ENCODE measurements at places on chromosomes 6 and 20. TPM values are rescaled to one million over a fixed set of nuclear protein-coding genes. Genes with fewer than 3 reads are reported as not detected.
A peak's percentile ranks its signal among the peaks of the same experiment; 100 is the strongest.

DNA sequence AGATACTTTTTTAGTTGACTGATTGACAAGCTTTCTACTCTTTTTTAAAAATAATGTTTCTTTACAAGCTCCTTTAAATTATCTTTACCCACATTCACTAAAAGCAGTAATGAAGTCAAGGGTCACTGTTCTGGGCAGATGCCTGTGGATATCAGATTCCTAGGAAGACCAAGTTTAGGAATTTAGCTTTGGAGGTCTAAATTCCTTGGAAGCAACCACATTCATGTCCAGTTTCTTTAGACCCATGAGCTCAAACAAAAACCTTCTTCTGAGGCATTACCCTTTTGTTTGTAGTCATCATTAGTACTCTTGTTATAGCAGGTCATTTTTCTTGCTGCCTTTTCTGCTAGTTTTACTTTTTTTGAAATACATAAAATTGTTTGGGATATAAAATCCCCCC lies 462.9 kb upstream of the JAG1 start:
- H3K27me3 ChIP-seq, result peaks cover 13% of the 10 kb centered on the region
- no peak overlapping the region for H3K27ac ChIP-seq
- H3K4me3 ChIP-seq, result no peak overlapping the region

DNA sequence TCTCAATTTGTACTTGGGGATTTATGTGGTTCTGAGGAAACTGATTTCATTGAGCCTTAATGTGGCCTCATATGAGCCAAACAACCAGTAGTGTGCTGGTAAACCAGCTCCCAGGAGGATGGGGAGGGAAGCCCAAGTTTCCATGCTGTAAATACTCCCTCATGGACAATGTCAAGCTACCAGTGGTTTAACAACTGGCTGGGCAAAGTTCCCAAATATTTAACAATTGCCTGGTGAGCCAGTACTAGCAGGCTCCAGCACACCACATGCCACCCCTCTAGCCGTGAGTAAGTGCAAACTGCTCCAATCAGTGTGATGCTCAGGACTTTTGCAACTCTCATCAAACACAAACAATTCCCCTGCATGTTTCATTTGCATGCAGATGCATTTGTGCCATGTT lies 19.2 kb upstream of the CDKN1A start:
- peak overlapping the region; percentile 11 for H3K27ac ChIP-seq
- H3K27me3 ChIP-seq, result no peaks in the 10 kb centered on the region
- H3K4me3 ChIP-seq, result no peak overlapping the region
- no peaks in the 10 kb centered on the region for H3K36me3 ChIP-seq
- DNase-seq, result peak; percentile 97

- peaks cover 14% of the 10 kb centered on the region for H3K4me1 ChIP-seq
- H3K36me3 ChIP-seq, result peaks cover 10% of the 10 kb centered on the region
- H3K27ac ChIP-seq, result no peak overlapping the region
- H3K4me3 ChIP-seq, result no peak overlapping the region
- no peaks in the 10 kb centered on the region for H3K27me3 ChIP-seq
Measured at GRCh38 chr6:109485266-109485935, 2.4 kb upstream of the ZBTB24 start.

GRCh38 chr6:33861722-33862121 lies 57.9 kb upstream of the MLN start:
- no peak overlapping the region for H3K4me3 ChIP-seq
- no peaks in the 10 kb centered on the region for H3K36me3 ChIP-seq
- no peak overlapping the region for H3K27ac ChIP-seq
- H3K27me3 ChIP-seq, result no peaks in the 10 kb centered on the region
- H3K4me1 ChIP-seq, result no peaks in the 10 kb centered on the region

DNA sequence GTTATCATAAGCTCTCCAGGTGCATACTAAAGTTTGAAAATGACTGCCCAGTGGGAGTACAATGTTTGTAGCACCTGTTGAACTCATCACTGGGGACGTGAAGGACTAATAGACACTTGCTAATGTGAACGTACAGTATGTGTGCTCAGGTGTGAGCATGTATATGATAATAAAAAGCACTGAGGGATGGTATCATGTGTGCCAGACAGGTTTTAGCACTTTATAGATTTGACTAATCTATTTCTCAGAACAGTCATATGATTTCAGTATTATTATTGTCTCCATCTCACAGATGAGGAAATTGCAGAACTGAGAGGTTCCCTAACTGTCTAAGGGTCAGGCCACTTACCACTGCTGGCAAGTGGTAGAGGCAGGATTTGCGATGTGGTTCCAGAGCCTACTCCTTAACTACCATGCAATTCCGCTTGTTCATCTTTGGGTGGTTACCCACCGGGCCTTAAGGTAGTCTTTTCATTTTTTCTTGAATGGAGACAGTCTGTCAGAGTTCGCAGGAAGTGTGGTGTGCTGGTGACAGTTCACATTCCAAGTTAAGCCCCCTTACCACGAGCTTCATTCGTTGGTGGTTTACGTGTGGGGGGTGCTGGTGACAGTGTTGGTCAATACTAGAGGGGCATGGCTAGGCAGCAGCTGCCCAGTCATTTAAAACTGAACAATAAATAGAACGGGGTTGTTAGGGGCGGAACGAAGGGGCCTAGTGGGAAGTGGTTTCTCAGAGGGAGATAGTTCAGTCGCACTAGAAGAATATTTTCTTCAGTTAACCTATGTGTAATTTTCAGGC lies 46.8 kb downstream of the RREB1 start:
- peaks cover 65% of the 10 kb centered on the region for H3K4me1 ChIP-seq
- no peaks in the 10 kb centered on the region for H3K36me3 ChIP-seq
- no peak for DNase-seq
- no peak overlapping the region for H3K27ac ChIP-seq

GRCh38 chr6:133079901-133080300 lies 161.3 kb upstream of the EYA4 start:
- no peak overlapping the region for H3K4me3 ChIP-seq
- H3K36me3 ChIP-seq, result no peaks in the 10 kb centered on the region
- H3K4me1 ChIP-seq, result no peaks in the 10 kb centered on the region
- H3K27me3 ChIP-seq, result no peaks in the 10 kb centered on the region

DNA sequence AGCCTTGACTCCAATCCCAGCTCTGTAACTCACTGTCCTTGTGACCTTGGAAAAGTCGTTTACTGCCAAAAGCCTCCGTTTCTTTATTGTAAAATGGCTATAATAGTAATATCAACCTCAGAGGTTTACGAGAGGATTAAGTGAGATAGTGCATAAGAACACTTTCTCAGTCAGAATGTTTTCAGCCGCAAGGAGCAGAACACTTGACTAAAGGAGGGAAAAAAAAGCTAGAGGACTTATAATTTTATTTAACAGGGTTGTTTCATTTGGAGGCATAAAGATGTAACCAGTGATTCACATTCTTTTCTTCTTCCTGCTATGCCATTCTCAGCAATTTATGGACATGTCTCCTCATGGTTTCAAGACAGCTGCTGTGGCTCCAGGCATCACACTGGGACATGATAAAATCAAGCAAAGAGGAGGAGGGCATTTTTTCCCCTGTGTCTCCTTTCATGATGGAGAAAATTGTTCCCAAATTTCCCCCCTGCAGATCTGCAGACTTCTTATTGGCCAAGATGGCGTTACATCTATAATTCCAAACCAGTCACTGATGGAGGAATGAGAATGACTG lies 143.0 kb upstream of the PTPN1 start:
- H3K36me3 ChIP-seq, result no peaks in the 10 kb centered on the region
- no peak for DNase-seq
- no peak overlapping the region for H3K4me3 ChIP-seq
- no peaks in the 10 kb centered on the region for H3K27me3 ChIP-seq

DNA sequence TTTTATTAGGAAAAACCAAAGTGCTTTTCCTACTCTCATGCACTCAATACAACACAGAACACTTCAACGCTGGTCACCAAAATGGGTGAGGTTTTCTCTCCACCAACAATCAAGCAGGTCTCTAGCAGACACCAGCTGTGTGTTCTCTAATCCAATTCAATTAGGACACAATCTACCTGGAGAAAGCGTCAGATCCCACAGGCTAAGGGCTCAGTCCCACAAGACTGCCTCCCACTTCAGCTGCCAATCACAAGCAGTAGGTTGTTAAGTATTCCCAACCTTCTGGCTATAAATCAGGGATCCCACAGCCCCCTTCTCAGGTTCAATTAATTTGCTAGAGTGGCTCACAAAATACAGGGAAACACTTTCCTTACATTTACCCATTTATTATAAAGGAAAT lies 47.7 kb downstream of the STMND1 start:
- DNase-seq, result no peak

DNA sequence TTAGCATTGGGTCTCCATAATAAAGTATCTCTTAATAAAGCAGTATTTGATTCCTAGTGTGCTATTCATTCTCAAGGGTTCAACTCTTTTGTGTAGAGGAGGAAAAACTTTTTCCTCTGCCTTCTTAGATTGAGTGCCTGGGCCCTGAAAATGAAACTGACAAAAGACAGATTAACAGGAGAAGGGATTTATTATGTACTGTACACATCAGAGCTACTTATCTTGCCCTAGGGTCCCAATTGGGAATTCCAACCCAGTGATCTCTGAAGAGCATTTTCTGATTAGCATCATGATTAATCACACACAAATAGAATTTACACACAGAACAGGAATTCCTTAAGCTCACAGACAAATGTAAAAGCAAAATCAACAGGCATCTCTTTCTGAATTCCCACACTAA lies 128.9 kb downstream of the CD164 start:
- no peaks in the 10 kb centered on the region for H3K36me3 ChIP-seq
- no peak overlapping the region for H3K27ac ChIP-seq

GRCh38 chr6:33019372-33019771 lies 10.0 kb upstream of the HLA-DOA start:
- no peaks in the 10 kb centered on the region for H3K36me3 ChIP-seq
- H3K4me1 ChIP-seq, result no peaks in the 10 kb centered on the region
- no peak overlapping the region for H3K27ac ChIP-seq
- DNase-seq, result no peak

- no peaks in the 10 kb centered on the region for H3K36me3 ChIP-seq
- H3K4me3 ChIP-seq, result no peak overlapping the region
- peak overlapping the region; percentile 97 for H3K27ac ChIP-seq
- no peak for DNase-seq
- peaks cover 48% of the 10 kb centered on the region for H3K4me1 ChIP-seq
Measured at GRCh38 chr6:132085731-132086130, 134.6 kb upstream of the CCN2 start.

DNA sequence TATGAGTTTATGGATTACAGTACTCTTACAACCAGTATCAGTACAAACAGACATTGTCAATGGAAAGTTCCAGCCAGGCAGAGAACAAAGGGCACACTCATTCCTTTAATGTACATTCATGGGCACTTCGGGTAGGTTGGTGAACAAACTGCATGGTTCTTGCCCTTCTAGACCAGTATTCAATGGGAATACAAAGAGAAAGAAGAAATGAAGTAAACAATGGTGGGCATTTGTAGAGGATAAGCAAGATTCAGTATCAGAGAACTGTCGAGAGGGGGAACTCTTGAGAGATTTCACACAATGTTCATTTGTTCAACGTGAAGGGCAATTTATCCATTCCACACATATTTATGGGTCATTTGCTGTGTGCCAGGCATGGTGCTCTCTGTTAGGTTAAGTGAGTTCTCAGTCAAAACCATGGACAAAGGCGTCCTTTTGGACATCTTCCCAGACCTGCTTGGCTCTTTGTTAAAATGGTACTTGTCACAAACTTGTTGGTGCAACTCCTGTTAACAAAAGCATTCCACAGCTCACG lies 714.8 kb downstream of the DHX35 start:
- peak; percentile 51 for DNase-seq
- no peaks in the 10 kb centered on the region for H3K27me3 ChIP-seq
- H3K4me3 ChIP-seq, result no peak overlapping the region
- no peaks in the 10 kb centered on the region for H3K4me1 ChIP-seq

DNA sequence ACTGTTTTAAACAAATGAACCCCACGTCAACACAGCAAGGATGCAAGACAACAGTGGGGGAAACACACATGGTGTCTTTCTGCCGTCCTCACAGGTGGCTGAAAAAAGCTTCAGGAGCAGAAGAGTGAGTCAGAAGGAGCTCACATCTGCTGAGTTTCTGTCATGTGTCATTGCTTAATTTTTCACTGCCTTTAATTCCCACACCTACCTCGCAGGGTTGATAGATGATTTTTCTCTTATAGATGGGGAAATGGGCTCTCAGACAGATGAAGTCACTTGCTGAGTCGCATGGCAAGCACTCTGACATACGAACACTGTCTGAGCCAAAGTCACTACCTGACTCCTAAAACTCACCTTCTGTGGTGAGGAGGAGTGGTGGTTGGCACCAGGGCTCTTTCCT lies 28.3 kb upstream of the CARMIL1 start:
- peaks cover 11% of the 10 kb centered on the region for H3K4me1 ChIP-seq
- H3K27ac ChIP-seq, result no peak overlapping the region
- H3K4me3 ChIP-seq, result no peak overlapping the region
- DNase-seq, result peak; percentile 69
- H3K27me3 ChIP-seq, result no peaks in the 10 kb centered on the region

GRCh38 chr6:167505782-167506181 lies 180.9 kb downstream of the TTLL2 start:
- no peak overlapping the region for H3K27ac ChIP-seq
- H3K4me1 ChIP-seq, result no peaks in the 10 kb centered on the region
- no peaks in the 10 kb centered on the region for H3K36me3 ChIP-seq
- H3K27me3 ChIP-seq, result no peaks in the 10 kb centered on the region
- no peak overlapping the region for H3K4me3 ChIP-seq

GRCh38 chr6:142857796-142858555 lies 87.0 kb downstream of the HIVEP2 start:
- H3K4me1 ChIP-seq, result no peaks in the 10 kb centered on the region
- H3K4me3 ChIP-seq, result no peak overlapping the region

DNA sequence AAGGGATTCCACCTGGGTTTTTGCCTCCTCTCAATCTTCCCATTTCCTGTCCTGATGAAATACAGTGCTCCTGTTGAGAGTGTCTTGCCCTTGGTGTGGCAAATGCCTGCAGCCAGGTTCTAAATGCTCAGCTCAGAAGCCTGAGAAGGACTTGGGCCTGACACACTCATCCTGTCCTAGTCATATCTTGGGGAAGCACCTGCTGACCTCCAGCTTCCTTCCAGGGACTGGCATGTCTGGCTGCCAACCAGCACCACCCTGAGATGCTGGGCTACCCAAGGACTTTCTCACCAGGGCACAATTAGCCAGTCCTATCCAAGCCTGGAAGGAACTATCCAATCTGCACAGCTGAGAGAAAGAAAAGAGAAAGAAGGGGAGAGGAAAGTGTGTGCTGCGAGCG lies 43.4 kb downstream of the LRFN2 start:
- peaks cover 8% of the 10 kb centered on the region for H3K27me3 ChIP-seq
- H3K36me3 ChIP-seq, result no peaks in the 10 kb centered on the region
- H3K4me1 ChIP-seq, result no peaks in the 10 kb centered on the region

- H3K27me3 ChIP-seq, result peaks cover 60% of the 10 kb centered on the region
- H3K27ac ChIP-seq, result no peak overlapping the region
- no peak for DNase-seq
- H3K4me1 ChIP-seq, result no peaks in the 10 kb centered on the region
Measured at GRCh38 chr20:22962567-22963439, 72.3 kb upstream of the SSTR4 start.

The CRISP2 gene
- not detected for total RNA-seq

The POU5F1 gene
- total RNA-seq, result 0.22 TPM

The PXMP4 gene
- total RNA-seq, result 5.9 TPM

The TPX2 gene
- total RNA-seq, result 35.5 TPM

The TRIM10 gene
- not detected for total RNA-seq

The ANKEF1 gene
- 0.22 TPM for total RNA-seq

The TUBB2B gene
- total RNA-seq, result 10.4 TPM

The PRICKLE4 gene
- total RNA-seq, result not detected

The SLC22A1 gene
- total RNA-seq, result not detected

The ADNP gene
- 15.0 TPM for total RNA-seq

The CDH26 gene
- not detected for total RNA-seq

The SLC25A27 gene
- total RNA-seq, result 2.4 TPM

The BMP6 gene
- 10.3 TPM for total RNA-seq

All from GM23248 (cell line).